ENCODE measurements at places on chromosomes 12 and 14.

DNA sequence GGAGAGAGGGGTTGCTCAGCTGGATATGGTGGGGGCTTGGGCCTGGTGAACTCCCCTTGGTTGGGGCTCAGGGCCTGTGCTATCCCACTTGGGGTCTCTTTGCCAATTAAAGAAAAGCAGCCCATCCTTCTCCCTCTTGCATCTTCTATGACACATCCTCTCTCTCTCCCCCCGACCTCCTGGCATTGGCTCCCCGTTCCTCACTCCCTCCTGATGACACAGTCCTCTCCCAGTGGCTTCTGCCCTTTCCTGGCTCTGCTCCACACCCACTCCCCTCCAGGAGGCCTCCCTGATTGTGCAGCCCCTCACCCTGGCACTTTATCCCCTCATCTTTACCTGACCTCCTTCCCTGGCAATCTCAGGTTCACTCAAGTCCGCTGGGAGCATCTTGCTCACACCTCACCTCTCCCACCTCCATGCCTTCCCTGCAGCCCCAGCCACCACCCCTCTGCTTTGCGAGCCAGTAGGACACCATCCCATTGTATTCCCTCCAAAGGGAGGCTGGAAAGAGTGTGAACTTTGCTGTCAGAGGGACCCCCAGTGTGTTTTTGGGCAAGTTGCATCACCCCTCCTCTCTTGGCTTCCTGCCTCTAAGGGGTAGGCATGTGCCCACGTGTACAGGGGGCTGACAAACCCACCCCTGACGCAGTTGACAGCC, 10.7 kb downstream of the KRT80 start:
- no peak for DNase-seq

GRCh38 chr12:115413626-115414025, 729.7 kb upstream of the TBX3 start:
- no peak for DNase-seq

DNA sequence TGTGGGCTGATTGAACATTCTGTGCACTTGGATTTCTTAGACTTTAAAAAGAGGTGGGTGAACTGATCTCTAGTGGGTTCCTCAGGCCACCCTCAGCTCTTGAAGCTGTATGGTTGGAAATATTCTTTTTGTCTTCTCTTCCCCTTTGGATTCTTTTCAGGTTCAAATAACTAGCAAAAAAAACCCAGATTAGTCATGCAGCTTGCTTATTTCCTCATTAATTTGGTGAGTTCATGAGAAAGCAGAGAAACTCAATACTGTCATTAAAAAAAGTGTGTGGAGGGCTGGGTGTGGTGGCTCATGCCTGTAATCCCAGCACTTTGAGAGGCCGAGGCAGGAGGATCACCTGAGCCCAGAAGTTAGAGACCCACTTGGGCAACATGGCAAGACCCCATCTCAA, 183.4 kb downstream of the ESR2 start:
- no peak for DNase-seq

DNA sequence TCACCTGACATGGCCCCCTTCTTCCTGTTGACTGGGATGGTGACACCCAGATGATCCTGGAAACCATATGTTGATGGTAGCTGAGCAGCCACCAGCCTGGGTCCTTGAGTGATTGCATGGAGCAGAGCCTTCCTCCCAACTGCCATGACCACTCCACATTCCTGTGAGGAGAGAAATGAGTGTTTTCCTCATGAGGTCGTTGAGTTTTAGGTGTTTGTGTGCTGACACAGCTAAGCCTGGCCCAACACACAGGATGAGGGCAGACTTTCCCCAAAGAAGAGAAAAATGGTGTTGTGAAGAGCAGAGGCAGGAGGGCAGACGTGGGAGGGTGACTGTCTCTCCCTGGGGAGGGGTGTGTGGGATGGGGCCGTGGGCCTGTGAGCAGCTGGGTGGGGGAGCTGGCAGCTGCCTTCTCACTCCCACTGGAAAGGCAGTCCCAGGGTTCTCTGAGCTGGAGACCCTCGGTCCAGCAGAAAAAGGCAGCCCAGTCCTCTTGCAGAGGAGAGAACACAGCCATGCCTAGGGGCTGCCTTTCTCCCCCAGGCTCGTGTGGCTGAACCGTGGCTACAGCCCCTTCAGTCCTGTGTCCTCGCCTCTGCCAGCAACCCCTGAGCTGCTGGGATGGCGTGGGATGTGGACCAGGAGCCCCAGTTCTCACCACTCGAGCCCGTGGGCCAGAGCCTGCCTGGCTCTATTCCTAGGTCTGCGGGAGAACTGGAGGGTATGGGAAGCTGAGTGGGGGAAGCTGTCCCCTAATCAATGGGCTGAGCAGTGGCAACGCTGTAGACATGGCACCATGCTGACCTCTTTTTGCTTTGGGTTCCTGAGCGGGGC, 257.0 kb downstream of the ADGRD1 start:
- DNase-seq = no peak

- peak; percentile 97 for DNase-seq
These were observed at the start of gene PLEKHA5 for GRCh38 chr12:19129486-19130223. PLEKHA5 (plus strand) TSS chr12:19129733; CDS start chr12:19129800, 67 bp downstream.

- no peak for DNase-seq
These were observed 253.4 kb downstream of the BTG1 start for GRCh38 chr12:91892081-91892855.

DNA sequence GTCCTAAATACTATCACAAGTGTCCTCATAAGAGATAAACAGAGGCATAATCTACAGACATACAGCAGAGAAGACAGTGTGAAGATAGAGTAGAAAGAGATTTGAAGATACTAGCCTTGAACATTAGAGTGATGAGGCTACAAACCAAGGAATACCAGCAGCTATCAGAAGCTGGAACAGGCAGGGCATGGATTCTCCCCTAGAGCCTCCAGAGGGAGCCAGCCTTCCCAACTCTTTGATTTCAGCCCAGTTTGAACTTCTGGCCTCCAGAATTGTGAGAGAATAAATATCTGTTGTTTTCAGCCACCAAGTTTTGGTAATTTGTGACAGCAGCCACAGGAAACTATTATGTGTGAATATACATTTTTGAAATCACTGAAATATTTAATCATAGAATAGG, 47.2 kb downstream of the CCDC91 start:
- DNase-seq = no peak

DNA sequence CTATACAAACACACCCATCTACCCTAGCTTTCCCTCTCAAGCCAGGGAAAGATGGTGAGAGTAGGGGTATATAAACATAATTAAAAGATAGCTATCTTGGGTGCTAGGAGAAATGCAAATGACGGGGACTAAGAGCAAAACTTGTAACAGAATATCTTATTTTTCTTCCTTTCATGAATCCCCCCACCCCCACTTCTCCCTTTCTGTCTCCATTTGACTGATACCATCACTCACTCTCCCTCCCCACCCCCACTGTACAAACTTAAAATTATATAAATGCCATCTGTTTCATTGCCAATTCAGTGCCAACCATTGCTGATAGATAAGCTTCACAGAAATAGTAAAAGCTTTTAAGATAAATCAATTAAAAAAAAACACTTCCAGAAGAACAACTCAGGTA, 268.6 kb downstream of the SLC6A15 start:
- DNase-seq = no peak

DNA sequence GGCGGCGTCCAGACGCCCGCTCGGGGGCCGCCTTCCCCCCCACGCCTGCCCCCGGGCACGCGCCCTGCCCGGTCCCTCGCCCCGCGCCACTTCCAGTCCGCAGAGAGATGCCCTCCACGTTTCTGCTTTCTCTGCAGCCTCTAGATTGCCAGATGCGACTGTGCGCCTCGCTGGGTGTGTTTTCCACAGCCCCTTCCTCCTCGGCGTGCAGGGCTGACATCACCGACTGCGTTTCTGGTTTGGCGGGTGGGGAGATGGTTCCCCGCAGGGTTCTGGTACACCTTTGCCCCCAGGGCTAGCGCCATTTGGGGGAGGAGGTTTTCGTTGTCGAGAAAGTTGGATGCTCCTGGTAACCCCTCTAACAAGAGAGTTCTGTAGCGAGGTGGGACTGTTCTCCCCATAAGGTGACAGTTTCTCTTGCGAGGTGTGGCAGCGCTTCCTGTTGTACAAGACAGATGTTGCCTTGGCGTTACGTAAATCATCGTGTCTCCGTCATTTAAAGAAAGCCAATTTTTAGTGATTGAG, 1.5 kb downstream of the CALM1 start:
- DNase-seq = peak; percentile 43

GRCh38 chr12:59737725-59738463, 142.1 kb downstream of the SLC16A7 start:
- peak; percentile 17 for DNase-seq

- DNase-seq = no peak
These were observed 5.0 kb upstream of the FGF6 start for GRCh38 chr12:4450551-4451112.

DNA sequence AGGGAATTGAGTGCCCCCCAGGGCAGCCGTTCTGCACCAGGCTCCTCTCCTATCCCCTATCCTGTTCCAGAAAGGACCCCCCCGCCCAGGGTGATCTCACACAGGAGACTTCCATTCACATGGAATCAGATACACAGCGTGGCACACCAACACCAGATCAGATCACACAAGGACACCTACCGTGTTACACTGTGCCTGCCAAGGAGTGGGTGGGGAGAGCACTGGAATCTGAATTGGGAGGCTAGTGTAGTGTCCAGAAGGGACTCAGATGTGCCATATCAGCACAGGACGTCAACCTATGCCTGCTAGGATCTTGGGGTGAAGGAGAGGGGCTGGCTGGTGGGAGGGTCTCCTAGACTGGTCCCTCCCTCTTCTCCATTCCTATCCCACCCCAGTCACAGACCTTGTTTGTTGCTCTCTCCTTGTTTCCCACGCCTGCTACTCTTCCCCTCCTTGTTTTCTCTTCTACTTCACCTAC, 2.3 kb downstream of the PTMS start:
- no peak for DNase-seq

GRCh38 chr12:124174451-124175348, 120.2 kb upstream of the RFLNA start:
- peak; percentile 80 for DNase-seq

DNA sequence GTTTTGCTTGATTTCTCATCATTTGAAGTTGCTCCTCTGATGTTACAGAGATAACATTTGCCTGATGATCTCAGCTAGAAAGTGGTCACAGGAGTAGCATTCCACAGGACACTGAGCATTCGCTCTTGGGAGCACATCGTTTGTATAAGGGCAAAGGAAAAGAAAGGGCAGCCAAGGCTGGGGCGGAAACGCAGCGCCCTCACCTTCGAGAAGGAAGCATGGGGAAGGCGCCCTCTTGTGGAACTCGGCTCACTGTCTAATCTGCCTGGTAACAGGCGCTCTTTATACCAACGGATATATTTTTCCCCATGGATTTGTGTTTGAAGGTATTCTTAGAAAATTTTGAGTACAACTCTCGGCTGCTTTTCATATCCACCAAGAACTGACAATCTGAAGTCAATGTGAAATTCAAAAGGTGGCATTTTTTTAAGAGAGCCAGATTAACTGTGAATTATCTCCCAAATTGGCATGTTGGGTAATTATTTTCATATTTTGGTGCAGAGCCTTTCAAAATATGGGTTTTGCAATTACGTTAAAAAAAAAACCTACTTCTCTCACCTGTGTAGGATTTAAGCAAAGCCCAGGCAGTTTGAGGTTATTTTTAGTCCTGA, 172.7 kb downstream of the CAND1 start:
- DNase-seq = peak; percentile 84

DNA sequence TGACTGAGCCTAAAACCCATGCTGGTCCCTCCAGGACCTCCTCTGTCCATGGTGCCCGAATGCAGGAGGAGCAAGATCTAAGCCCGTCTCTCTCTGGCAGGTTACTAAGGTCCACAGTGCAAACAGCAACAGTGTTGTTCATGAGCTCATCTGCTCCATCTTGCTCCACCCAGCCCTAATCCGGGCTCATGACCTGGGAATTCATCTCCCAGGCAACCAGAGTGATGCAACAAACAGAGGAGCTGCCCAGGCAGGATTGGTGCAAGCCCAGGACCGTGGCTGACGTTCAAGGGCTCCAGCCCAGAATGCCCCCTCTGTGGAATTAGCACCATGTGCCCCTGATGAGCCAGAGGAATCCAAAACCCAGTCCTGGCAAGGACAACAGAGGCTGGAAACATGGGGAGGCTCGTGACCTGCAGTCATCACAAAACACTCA, 29.9 kb downstream of the HSPB8 start:
- DNase-seq = peak; percentile 36

DNA sequence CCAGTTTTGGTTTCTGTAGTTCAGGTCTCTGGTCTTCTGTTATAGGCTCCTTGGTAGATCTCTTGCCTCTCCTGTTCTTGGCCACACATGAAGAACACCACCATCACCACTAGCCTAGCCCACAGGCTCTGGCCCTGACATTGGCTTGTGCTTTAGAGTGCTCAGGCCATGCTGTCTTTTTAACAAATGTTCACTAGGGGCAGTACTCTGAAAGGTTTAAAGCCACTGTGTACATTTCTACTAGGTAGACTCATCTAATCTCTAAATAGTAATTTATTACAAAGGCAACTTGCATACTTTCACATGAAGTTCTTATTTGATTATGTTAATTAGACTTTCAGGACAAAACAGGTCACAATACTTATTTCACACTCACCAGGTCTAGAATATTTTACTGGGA, 38.3 kb downstream of the PDE6H start:
- no peak for DNase-seq

- no peak for DNase-seq
These were observed 33.4 kb downstream of the TBC1D15 start for GRCh38 chr12:71872972-71873371.

GRCh38 chr12:102120886-102121285, 903 bp downstream of the PARPBP start:
- DNase-seq = peak; percentile 18

- no peak for DNase-seq
These were observed 190.6 kb downstream of the ITPR2 start for GRCh38 chr12:26642361-26642760.

GRCh38 chr12:121580959-121581685, at the start of gene KDM2B:
KDM2B (minus strand) TSS chr12:121581023; CDS start chr12:121580911, 112 bp downstream.
- DNase-seq = no peak

DNA sequence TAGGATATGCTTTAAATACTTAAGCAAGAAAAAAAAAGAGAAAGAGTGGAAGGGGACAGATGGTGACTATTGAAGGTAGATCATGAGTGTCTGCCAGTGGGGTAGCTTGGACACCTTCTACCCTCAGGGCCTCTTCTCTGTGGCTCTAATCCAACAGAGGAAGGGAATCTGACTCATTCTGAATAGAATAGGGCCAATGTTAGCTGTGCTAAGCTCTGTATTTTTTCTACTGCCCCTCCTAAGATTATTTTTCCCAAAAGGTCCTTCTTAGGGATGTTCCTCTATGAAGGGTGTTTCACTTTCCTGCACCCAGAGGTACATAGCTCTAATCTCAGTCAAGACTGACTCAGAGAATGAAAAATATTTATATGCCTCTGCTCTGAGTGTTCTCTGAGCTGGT, 25.6 kb downstream of the UNC79 start:
- no peak for DNase-seq

Data from GM03348 (cell line).